T-helper 17 cell (primary cell): ENCODE measurements at places on chromosomes 1 and 21.

GRCh38 chr1:2200308-2200943, 5.9 kb upstream of the FAAP20 start:
- no peak for DNase-seq

DNA sequence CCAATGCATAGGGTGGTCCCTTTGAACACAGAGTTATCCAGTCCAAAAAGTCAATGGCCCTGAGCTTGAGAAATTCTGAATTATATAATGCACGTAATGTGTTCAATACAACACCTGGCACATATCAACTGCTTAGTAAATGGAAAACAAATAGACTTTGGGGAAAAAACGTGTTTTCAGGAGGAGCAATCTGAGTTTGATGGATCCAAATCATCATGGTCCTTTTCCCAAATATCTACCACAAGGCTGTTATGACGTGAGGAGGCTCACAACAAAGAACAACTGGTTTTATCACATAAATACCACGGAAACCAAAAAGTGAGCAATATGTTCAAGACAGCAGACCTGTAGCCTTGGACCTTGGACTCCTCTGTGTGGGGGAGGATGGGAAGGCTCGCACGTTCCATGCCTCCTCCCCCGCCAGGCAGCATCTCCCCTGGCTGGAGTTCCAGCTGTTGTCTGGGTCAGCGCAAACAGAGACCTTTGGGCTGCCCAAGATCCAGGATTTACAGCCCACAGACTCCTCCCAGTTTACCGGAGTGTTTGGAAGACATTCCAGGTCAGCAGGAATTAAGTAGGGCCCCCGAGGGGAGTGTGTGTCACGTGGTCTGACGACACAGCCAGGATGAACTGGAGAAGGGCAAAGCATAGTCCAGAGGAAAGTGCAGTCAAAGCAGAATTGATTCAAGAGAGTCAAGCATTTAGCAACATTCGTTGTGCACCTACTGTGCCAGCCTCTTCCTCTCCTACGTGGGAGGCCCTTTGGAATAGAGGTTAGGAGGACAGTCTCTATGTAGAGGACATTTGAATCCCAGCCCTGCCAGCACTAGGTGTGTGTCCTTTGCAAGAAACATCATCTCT, 32.2 kb upstream of the MED18 start:
- no peak for DNase-seq

- DNase-seq = no peak
These were observed 13.7 kb downstream of the PYHIN1 start for GRCh38 chr1:158945061-158945460.

DNA sequence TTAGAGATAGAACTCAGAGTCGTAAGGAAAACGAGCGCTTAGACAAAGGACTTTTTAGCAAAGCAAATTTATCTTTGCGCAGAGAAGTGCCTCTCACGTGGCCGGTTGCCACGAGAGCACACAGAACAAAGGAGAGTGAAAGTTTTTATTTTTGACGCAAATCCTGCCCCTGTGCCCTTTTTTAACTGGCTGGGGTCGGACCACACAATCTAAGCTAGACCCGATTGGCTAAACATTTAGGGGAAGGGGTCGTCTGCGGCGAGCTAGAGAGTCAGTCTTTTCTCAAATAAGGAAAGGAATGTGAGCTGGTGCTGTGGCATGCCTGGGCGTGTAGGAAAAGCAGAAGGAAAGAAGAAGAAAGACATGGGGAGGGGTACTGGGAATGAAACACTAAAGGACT, 2.4 kb downstream of the KRTAP10-2 start:
- DNase-seq = no peak

DNA sequence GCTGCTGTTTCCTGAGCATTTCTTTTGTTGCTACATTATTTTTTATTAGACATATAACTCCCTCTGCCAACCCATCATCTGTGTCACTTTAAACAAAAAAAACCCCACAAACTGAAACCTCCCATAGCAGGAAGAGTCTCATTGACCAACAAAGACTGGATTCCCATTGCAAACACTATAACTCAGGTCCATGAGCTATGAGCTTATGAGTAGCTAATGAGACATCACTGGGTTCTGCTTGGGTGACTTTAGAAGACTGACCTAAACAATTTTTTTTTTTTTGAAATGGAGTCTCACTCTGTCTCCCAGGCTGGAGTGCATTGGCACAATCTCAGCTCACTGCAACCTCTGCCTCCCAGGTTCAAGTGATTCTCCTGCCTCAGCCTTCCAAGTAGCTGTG, 212.8 kb downstream of the LTN1 start:
- no peak for DNase-seq

DNA sequence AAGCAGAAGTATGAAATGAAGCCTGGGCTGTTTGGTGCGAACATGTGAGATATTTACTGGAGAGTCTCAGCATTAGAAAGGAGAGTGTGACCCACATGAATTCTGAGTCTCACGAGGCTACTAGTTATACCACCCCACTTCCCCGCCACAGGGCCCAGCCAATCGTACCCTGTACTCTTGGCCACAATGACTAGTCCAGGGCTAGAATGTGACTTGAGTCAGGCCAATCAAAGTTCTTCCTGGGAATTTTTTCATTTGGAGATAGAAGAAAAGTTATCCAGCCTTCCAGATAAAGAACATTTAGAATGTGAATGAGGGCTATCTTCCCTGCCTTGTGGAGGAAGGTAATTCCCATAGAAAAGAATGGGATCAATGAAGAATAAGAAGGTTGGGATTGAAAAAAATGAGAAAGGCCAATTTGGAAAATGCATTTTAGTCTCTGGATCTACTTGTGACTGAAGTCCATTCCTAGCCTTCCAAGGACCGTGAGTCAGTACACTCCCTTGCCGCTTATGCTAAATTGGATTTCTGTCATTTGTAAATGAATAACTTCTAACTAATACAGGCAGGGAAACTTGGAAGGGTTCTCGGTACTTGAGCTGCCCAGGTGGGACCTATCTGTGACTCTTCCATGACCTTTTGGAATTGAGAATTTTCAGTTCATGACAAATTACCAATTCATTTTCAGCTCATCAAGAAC, 12.3 kb upstream of the RIMKLA start:
- no peak for DNase-seq

- no peak for DNase-seq
These were observed 26.3 kb downstream of the RAB7B start for GRCh38 chr1:205976708-205977401.

DNA sequence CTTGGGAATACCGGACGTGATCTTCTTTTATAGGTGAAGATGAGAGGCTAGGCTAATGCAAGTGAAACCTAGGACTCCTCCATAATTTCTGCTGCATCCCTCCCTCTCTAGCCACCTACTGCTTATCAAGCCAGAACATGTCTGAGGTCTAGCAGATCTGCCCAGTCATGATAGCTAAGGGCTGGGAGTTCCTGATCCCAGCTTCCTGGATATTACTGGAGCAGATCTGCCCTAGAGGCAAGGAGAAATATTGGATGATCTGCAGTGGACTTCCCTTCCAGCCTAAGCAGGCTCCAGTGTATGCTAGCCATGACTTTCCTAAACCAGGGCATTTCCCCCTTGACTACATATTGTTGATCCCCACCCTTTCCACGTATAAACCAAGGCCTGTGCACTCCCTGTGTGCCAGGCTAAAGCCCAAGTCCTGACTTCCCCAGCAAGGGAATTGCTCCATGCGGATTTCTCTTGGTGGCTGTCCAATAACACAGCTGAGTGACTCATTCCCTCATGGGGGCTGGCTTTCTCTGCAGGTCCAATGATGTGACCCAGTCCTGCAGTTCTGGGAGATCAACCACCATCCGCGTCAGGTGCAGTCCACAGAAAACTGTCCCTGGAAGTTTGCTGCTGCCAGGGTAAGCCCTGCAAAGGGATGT, 15.5 kb upstream of the SARS1 start:
- DNase-seq = no peak

DNA sequence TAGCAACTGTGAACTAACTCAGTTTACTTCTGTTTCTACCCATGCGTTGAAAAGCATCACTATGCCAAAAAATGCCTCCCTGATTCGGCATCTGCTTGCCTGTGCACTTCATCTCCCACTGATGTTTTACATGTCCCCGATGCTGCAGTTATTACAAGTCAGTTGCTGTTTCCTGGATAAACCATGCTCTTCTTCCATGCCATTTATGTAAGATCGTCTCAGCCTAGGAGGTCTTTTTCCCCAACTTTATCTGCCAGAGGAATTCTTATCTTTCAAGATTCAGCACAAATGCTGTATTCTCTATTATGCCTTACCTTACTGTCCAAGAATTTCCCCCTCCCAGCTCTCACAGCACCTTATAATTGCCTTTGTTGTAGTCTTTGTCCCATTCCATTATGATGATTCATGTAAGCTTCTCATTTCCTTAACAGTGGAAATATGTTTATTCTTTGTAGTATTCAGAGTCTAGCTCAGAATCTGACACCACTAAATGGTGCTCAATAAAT, 30.0 kb downstream of the PRKACB start:
- no peak for DNase-seq

DNA sequence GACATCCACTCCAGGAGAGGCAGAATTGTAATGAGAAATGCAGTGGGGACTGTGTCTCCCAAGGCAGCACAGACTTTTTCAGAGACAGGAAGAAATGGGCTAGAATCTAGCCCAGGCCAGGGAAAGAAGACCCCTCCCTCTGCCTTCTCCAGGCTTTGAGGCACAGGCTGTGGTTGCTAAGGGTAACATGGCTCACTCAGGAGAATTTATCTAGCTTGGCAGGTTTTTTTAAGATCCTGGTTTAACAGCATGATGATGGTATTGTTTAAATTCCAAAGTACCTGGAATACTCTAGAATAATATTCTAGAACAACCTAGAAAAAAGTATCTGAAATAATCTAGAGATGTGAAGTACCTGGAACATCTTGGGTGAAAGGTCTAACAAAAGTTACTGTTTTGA, 125.6 kb downstream of the URB2 start:
- no peak for DNase-seq

DNA sequence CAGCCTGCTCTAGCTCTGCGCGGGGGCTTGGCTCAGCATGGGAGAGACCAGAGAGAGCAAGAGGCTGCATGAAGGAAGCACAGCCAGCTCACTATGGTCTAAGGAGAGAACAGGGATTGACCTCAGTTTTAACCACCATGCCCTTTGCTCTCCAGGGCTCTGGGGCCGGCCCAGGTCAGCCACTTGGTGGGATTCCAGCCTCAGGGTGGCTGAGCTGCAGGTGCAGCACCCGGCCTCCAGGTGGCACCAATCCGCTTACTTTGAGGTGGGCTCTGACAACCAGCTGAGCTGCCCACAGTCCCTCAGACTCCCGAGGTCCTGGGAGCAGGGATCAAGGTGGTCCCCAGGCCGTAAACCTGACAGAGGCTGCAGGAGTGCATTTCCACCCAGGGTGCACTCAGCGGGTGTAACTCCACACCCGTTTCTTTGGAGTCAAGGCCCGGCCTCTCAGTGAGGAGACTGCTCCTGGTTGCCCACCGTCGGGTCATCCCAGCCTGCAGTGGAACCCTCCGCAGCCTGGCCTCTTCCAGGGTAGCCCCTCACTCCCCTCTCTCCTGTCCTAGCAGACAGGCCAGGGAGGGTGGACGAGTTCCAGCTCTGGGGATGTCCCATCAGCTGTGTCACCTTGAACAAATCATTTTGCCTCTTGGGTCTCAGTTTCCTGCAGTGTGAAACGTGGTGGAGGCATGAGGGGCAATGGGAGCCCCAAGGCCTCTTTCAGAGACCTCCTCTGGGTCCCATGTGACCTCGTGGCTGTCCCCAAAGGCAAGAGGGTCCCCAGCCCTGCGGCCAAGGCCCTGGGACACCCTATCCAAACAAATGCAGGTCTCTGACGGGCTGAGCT, 607 bp upstream of the LGR6 start:
- DNase-seq = peak; percentile 44

DNA sequence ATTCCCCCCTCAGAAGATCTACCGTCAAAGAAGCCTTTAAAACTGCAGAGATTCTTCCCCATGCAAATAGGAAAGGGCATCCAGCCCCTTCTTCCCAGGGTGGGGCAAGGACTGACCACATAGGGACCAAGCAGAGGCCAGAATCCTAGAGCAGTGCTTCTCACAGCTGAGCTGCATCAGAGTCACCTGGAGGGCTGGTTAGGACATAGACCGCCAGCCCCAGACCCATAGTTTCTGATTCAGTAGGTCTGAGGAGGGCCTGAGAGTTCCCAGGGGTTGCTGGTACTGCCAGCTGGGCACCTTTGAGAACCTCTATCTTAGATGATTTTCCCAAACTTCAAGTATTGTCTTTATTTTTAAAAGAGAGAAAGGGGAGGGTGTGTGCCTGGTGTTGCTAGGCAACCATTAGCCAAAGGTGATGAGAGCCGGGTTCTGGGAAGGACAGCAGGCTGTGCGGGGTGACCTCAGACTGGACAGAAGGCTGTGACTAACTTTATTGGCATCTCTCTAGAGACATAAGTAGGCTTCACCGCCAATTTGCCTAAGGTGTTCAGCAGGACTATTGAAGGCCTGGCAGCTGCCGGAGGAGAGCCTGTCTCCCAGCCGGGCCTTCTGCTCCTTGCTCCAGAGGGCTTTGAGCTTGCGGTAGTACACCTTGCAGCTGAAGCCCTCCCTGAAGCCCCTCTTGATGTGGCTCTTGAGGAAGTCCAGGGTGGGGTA, 3.0 kb downstream of the SPATA46 start:
- DNase-seq = no peak

DNA sequence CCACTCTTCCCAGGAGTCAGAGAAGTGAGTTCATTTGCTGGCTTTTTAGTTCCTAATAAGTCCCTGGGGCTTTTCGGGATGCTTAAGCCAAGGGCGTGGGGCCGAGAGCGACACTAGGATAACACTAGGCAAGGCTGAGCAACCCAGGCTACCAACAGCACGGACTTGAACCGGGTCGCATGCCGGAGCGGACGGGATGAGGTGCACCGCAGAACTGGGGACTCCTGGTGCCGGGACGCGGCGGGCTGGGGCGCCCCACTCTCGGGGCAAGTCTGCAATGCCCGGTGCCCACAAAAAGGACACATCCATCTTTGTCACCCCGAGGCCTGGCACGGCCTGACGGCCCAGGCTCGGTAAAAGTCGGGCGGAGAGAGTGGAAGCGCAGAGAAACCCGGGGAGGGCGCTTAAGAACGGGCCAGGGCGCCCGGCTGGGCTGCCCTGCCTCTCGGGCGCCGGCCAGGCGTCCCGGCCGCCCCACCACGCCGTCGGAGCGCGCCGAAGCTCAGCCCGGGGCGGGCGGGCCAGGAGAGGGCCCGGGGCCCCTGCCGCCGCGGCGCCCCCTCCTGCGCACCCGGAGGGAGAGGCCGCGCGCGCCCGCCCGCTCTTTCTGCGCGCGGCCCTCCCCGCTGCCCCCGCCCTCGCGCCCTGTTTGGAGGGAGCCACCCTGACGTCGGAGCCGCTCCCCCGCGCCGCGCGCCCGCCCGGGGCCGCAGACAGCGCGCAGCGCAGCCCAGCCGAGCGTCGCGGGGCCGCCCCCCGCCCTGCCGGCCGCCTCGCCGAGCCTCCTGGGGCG, at the start of gene NBL1:
TSS of gene NBL1 (plus strand) at position 710 of the 793 bp plus-strand sequence. CDS start 10,720 bp downstream, outside the sequence.
- peak; percentile 75 for DNase-seq

DNA sequence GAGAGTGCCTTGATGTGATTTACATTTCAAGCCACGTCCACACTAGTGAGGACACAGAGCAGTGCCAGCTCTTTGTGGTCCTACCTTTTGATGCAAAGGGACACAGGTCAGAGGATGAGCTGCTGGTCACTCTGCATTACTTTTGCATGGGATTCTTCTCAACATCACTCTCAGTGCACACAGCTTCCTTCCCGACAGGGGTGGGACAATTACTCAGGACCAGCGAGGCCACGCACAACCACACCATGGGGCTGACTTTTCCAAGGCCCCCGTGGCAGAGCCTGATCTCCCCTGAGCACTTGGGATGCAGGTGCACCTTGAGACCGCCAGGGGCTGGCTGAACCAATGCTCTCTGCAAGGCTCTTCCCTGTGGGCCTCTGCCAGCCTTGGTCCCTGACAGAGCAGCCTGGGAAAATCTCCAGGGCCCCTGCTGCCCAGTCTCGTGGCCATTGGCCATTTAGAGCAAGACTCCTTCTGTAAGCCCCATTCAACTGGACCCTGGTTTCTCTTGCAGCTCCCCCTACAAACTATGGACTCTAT, 13.2 kb upstream of the PRAMEF12 start:
- DNase-seq = no peak
